ENCODE measurements at places on chromosomes 7 and 10.

- no peak for DNase-seq
Measured at GRCh38 chr7:100791881-100792666, 35.2 kb downstream of the EPHB4 start.

DNA sequence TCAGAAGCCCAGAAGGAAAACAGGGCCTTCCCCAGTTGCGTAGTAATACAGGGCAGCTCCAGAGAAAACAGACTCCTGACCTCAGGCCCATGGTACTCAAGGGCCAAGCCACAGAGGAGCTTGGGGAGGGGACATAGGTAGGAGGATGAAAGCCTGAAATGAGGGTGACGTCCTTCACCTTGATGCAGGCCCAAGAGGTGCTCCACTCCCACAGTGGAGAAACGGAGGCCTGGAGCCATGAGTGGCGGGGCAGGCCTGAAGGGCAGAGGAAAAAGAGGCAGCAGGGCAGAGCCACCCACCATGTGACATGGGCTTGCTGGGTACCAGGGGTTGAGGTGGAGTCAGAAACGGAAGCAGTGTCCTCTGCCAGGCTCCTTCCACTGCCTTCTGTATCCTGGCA, 83.0 kb downstream of the C10orf105 start:
- DNase-seq: no peak

DNA sequence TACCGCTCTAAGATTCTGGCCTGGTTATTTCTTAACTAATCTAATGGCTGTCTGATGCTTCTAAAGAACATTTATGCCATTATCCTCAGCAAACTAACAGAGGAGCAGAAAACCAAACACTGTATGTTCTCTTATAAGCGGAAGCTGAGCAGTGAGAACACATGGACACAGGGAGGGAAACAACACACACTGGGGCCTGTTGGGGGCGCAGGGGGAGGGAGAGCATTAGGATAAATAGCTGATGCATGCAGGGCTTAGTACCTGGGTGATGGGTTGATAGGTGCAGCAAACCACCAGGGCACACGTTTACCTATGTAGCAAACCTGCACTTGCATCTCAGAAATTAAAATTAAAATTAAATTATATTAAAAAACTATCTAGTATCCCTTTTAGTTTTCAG, 853.5 kb downstream of the GATA3 start:
- no peak for DNase-seq

DNA sequence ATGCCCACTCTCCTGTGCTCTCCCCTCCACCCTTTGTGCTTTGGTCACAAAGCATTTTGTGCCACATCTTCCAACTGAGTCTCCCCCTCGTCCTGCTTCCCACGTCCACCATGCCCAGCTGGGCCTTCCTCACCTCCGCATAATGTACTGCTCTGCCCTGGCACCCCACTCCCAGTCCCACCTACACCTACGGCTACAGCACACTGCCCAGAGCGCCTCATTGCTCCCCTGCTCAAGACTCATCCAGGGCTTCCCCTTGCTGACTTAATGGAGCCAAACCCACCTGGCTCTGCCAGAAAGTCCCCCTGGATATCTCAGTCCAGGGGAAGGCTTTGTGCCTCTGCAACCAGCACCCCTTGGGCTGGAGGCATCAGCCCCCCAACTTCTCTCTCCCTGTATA, 299.2 kb upstream of the ZMIZ1 start:
- DNase-seq: no peak

GRCh38 chr7:132515181-132515580, 61.1 kb downstream of the PLXNA4 start:
- DNase-seq: no peak

DNA sequence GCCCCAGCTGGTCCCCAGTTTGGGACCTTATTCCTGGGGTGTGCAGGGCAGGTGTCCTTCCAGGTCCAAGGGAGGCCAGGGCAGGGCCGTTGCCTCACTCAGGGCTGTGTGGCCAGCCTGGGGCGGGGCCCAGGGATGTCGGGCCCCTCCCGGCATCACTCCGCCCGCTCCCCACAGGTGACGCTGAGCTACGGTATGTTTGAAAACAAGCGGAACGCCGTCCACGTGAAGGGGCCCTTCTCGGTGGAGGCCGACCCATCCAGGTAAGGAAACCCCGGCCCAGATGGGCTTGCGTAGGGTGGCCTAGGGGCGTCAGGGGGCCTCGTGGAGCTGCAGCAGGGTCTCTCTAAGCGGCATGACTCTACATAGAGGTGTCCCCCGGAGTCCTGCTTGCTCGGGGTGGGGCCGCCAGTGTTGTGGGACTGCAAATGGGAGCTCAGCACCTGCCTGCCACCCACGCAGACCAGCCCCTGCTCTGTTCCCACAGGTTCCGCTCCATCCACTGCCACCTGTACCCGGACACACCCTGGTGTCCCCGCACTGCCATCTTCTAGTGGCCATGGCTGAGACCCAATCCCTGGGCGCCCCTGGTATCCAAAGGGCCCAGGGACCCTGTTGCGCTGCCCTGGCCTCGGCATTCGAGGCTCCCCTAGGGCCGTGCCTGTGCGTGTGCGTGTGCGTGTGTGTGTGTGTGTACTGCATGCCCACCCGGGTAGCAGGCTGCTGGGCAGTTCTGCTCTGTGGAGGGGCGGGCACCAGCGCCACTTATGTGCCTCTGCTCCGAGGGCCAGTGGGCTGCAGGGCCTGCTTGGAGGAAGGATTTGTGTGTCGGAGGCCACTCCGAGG, 7.3 kb downstream of the LFNG start:
- DNase-seq: no peak

- DNase-seq: no peak
Measured at GRCh38 chr7:86130268-86130667, 513.4 kb upstream of the GRM3 start.

- no peak for DNase-seq
Measured at GRCh38 chr7:122546496-122546895, 152.4 kb downstream of the RNF133 start.

DNA sequence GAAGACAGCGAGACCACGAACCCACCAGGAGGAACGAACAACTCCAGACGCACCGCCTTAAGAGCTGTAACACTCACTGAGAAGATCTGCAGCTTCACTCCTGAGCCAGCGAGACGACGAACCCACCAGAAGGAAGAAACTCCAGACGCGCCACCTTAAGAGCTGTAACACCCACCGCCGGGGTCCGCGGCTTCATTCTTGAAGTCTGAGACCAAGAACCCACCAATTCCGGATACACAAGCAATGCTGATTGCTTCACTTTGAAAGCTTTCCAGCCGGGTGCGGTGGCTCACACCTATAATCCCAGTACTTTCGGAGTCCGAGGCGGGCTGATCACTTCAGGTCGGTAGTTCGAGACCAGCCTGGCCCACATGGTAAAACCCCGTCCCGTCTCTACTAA, 177.2 kb upstream of the MYO3A start:
- no peak for DNase-seq

GRCh38 chr10:75718991-75719390, 287.6 kb downstream of the LRMDA start:
- no peak for DNase-seq

- DNase-seq: no peak
Measured at GRCh38 chr7:3960050-3960763, 659.2 kb downstream of the SDK1 start.

- no peak for DNase-seq
Measured at GRCh38 chr7:26912933-26913536, 48.6 kb upstream of the SKAP2 start.

GRCh38 chr7:92717623-92717992, 118.8 kb downstream of the CDK6 start:
- DNase-seq: no peak

DNA sequence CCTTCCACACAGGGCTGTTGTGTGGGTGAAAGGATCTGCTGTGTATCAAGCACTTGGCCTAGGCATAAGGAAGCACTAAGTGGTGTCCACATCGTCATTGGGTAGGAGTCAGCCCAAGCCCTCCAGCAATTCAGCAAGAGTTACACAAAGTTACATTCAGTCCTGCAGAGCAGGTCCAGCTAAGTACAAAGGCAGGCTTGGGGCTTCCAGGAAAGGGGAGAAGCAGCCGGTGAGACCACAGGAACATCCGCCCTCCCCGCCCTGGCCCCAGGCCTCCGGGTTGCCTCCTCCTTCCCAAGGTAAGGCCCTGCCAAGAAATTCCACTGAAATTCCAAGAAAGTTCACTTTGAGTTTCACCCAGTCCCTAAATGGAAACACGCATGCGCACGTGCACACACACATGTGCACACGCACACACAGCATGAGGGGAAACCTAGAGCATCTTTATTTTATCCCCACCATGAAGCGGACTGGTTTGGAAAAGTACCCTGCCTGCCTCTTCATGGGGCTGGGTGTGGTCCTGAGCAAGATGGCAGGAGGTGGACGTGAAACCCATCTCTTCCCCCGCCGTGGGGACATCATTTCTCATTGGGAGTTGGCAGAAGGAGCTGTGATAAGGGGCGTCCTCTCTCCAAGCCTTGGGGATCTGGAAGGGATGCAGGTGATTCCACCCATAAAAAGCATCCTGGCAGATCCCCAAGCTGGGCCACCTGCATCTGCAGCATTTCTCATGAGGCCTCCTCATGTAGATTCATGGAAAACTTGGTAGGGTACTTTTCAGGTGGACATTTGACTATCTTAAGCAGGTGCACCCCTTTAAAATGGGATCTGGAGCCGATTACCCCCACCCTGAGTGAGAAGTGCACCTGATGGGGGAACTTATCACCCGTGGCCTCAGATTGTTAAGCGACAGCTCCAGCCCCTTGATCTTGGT, 69.1 kb upstream of the NANOS1 start:
- no peak for DNase-seq

GRCh38 chr7:13742126-13742525, 247.3 kb downstream of the ETV1 start:
- no peak for DNase-seq

GRCh38 chr10:14727465-14727864, 47.2 kb downstream of the FAM107B start:
- DNase-seq: no peak

DNA sequence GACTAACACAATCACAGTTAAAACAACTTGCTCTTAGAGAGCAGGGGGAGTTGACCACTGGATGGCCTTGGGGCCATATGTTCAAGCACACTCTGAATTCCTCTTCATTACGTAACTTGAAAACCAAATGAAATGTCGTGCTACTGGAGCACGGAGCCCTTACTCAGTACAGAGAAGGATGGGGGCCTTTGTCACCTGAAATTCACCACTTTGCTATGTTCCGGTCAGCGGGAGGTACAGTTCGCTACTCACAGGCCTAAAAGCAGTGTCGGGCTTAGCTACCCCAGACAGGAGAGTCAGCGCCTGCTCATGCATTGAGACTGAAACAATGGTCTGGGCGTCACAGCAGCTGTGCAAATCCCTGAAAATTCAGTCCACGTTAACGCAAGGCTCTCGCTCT, 39.6 kb downstream of the GLI3 start:
- DNase-seq: no peak

- no peak for DNase-seq
Measured at GRCh38 chr7:39095875-39096619, 118.3 kb downstream of the POU6F2 start.

GRCh38 chr7:67589183-67589582, 592.5 kb downstream of the TYW1 start:
- no peak for DNase-seq

DNA sequence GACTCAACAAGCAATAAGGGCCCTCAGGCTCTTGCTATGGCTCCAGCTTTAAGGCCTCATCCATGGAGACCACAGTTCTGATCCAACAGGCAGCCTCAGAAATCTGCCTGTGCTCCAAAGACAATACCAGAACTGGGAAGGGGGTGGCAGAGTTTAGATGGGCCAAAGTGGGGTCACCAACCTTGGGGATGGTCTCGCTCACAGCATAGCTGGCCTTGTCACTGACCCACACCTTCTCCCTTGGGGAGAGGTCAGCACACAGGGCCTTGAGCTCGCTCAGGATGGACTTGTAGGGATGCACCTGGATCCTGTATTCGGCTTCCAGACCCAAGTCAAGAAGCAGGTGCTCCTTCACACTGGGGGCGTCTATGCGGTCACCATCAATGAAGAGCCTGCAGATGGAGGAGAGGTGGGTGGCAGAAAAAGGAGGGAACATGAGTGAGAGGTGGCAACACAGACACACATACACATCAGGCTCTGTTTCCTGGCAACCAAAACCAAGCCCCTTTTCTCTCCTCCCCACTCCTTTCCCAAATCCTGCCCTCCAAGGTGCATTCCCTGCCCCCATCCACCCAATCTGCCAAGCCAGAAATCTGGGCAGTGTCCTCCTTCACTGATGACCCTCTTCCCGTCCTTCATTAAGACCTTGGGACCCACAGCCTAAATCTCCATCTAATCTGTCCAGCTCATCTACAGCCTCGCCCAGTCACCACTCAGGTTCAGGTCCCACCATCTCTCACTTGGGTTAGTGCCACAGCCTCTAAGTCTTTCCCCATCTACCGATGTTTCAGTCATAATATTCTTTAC, 40.9 kb downstream of the XPNPEP1 start:
- no peak for DNase-seq

DNA sequence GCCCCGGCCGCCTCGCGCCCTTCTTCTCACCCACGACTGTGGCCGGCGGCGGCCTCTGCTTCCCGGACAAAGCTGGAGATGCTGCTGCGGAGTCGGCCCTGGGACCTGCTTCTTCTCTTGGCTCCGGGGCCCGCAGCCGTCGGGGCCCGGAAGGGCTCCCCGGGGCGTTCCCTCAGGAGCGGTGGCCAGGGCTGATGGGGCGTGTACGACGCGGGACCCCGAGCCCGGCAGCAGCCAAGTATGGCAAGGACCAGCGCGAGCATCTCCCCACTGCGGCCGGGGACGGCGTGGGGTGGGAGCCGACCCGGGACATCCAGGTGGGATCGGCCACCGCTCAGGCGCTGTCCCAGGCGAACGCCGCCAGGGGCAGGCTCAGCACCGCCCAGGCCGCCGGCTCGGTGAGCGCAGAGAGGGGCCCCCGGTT, 27.6 kb upstream of the BMS1 start:
- no peak for DNase-seq

GRCh38 chr7:39372383-39372782, 193.8 kb upstream of the YAE1 start:
- DNase-seq: no peak

DNA sequence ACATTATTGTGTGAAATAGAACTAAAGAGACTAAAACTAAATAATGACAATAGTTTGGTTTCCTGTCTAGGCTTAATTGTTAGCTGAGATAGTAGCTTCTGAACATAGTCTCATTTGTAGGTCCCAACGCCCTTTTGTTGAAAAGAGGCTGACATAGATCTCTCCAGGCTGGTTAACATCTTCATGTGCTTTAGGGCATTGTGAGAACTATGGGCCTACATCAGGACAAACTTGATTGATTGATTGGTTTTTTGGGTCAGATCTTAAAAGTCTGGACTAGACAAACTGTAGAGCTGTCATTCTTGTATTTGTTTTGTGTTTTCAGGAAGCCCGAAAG, 869 bp downstream of the CHCHD1 start:
- DNase-seq: no peak

DNA sequence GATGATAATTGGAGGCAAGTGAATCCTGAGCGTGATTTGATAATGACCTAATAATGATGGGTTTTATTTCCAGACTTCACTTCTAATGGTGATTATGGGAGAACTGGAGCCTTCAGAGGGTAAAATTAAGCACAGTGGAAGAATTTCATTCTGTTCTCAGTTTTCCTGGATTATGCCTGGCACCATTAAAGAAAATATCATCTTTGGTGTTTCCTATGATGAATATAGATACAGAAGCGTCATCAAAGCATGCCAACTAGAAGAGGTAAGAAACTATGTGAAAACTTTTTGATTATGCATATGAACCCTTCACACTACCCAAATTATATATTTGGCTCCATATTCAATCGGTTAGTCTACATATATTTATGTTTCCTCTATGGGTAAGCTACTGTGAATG, 79.6 kb downstream of the CFTR start:
- DNase-seq: no peak

- no peak for DNase-seq
Measured at GRCh38 chr10:77392851-77393250, 244.8 kb downstream of the KCNMA1 start.

All from T-helper 1 cell (primary cell).